ENCODE measurements at places on chromosomes 2 and 18. TPM values are rescaled to one million over a fixed set of nuclear protein-coding genes. Genes with fewer than 3 reads are reported as not detected.

The CHRND gene
- not detected for total RNA-seq

The SERPINB11 gene
- total RNA-seq = not detected

The CHST9 gene
- total RNA-seq = not detected

The ANKRD30B gene
- not detected for total RNA-seq

The DUSP2 gene
- total RNA-seq = 1.3 TPM

The RGPD3 gene
- total RNA-seq = 0.20 TPM

The INHA gene
- 2.2 TPM for total RNA-seq
